Glutamatergic neuron (in vitro differentiated cells): ENCODE measurements at places on chromosomes 1 and 21.

DNA sequence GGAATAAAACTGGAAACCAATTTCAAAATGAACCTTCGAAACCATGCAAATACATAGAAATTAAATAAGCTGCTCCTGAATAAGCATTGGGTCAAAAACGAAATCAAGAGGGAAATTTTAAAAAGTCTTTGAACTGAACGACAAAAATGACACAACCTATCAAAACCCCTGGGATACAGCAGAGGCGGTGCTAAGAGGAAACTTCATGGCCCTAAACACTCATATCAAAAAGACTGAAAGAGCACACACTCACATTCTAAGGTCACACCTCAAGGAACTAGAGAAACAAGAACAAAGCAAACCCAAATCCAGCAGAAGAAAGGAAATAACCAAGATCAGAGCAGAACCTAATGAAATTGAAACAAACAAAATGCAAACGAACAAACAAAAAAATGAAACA lies 85.2 kb upstream of the CDC42BPA start:
- DNase-seq, result no peak

- no peak for DNase-seq
Measured at GRCh38 chr21:36188937-36189336, 32.3 kb downstream of the DOP1B start.

DNA sequence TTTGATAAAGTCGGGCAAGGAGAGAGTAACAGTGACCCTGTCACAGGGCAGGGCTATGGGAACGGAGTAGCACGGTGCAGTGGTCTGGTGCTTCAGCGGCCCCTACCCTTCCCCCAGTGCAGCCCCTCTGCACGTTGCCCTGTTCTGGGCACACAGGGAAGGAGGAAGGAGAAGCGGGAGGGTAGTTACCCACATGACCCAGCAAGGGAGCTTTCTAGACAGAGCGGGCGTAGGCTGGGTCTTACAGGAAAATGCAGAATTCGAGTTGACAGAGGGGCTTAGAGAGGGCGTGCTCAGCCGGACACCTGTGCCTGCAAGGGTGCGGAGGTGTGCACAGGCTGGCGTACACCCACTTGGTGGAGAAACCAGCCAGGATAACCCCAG lies 341.2 kb downstream of the NPHP4 start:
- DNase-seq, result no peak

- peak; percentile 74 for DNase-seq
Measured at GRCh38 chr1:228378090-228378872, 28.4 kb downstream of the TRIM11 start.

GRCh38 chr1:221912230-221912629 lies 170.3 kb upstream of the DUSP10 start:
- DNase-seq, result no peak

DNA sequence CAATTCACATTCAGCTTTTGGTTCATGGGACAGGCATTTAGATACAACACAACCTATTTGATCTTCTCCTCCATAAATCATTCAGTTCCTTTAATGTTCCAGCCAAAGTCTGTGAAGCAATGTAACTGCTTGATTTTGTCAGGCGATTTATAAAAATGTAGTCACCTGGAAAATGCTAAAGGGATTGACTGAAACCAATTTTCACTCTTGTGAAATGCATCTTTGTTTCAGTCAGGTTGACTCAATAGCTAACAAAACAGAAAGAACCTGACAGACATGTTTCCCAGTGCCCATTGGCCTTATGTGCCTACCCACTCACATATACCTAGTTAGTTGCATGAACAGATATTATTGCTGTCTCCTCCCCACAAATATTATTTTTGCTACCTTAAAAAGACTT lies 335.7 kb downstream of the CHRM3 start:
- DNase-seq, result no peak

DNA sequence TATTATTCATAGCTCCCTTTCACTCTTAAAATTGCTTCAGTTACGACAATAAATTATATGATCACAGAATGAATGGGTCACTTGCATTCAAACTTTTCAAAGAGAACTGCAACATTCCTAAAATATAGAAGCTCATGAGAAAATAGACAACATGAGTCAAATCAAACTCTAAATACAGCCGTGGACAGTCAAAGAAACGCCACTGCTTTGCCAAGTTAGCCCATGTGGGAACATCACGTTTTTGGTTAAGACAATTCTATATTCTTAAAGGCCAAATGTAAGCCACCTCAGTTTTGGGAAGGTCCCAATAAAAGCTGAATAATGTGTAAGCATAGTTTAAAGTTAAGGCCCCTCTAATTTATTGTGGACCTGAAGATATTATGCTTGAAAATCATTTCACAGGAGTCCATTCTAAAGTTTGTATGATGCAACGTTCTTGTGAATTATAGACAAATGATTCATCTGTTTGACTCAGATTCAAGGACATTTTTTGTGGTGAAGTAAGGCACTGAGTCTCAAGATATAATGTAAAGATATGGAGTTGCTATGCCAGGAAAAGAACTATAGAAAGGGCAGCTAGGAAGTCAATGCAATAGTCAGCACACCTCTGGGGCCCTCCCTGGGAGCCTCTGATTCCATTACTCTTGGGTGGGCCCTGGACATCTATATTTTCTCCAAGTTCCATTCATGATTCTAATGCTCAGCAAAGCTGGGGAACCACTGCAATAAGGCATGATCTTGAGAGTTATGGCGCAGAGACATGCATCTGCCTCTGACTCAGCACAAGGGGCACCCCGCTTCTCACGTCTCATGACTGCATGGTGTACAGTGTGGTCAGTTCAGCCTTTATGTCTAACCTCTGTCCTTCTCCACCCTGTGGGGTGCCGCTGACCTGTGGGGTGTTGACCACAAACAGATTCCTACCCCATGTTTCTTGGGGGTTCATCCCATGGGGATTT lies 33.9 kb downstream of the ETS2 start:
- DNase-seq, result no peak

GRCh38 chr21:29299916-29300806 lies 1.4 kb downstream of the BACH1 start:
- DNase-seq, result no peak

DNA sequence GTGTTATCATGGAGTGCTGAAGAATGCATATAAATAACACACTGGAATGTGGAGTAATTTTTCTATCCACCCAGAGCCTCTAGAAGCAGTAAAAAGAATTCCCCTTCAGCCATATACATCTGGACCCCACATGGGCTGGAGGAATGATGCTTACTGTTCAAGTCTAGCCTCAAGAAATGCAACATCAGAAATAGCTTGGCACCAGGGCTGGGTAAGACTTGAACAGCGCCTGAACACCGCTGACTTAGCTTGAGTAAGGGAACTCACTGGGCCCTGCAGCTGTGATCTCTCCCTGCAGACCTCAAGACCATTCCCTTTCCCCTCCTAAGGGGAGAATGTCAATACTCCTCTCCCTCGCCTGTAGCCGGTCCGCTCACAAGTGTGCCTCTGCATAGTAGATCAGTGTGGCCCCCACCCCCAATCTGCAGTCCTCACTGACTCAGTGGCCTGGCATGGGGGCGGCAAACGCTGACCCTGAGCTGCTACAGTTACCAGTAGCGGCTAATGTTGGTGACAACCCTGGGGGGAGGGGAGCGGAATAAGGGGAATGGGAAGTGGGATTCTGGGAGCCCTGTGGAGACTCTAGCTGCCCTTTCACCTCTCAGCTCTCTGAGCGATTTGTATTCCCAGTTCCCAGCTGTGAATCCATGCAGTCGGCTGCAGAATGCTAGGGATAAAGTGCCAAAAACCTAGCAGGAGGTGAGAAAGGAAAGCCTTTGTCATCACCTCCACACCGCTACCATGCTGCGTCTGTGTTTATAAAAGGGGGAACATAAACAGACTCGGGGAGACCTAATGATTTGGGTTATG lies 483.9 kb downstream of the DISC1 start:
- peak; percentile 25 for DNase-seq
